ENCODE measurements at places on chromosomes 16 and 17.
A peak's percentile ranks its signal among the peaks of the same experiment; 100 is the strongest.

DNA sequence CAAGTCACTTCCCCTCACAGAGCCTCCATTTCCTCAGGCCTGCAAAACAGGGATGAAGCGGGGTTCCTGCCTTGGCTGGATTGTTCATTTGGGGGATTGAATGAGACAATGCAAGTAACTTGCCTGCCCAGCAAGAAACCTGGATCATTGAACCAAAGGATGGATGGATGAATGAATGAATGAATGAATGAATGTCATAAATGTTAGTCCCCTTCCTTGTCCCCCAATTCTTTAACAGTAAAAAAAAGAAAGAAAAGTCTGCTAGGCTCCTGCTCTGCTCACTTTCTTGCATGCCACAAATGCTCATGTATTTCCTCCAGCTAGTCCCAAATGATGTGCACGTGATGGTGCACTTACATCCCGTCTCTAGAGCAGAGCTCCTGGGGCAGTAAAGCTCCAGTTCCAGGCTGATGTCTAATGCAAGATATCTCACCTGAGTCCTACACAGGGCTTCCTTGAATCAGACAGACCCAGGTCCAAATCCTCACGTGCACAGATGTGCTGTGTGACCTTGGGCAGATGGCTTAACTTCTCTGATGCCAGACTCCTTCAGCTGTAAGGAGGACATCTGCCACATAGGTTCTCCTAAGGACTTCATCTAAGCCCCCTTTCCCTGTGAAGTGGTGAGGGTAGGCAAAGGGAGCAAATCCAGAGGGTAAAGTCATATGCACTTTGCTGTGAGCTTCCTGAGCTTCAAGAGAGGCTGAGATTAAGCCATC lies 45.5 kb downstream of the C16orf82 start:
- DNase-seq, result no peak

DNA sequence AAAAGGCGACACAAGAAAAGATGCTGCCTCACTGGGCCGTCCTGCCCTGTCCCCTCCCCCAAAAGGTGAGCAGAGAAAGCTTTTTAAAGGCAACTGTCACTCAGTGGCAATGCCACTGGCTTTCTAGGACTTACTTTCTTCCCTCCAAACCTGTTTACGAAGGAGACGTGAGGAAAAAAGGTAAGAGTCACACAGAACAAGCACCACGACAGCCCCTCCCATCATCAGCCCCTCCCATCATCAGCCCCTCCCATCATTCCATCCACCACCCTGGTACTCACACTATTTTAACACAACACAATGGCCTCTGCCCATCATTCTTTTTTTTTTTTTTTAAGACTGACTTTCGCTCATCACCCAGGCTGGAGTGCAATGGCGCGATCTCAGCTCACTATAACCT lies 77.1 kb downstream of the NXN start:
- DNase-seq, result no peak

- DNase-seq, result peak; percentile 60
Observed at GRCh38 chr17:10646392-10646990, 10.6 kb downstream of the MYH3 start.

DNA sequence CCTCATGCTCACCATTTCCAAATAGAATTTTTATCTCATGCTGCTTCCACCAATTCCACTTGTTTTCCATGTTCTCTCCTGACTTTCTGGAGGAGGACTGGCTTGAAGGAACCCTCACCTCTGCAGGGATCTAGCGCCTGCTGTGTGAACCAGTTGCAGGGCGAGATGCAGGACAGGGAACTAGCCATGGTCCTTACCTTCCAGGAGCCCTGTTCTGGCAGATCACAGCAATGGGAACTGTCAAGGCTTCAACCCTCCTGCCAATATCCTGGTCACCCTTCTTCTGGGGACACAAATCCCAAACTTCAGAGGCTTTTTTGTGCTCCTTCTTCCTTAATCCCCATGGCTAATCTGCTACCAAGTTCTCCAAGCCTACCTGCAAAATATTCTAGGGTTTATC lies 60.4 kb upstream of the MMP2 start:
- no peak for DNase-seq

- no peak for DNase-seq
Observed at GRCh38 chr17:81825841-81826466, 7.1 kb downstream of the MCRIP1 start.

DNA sequence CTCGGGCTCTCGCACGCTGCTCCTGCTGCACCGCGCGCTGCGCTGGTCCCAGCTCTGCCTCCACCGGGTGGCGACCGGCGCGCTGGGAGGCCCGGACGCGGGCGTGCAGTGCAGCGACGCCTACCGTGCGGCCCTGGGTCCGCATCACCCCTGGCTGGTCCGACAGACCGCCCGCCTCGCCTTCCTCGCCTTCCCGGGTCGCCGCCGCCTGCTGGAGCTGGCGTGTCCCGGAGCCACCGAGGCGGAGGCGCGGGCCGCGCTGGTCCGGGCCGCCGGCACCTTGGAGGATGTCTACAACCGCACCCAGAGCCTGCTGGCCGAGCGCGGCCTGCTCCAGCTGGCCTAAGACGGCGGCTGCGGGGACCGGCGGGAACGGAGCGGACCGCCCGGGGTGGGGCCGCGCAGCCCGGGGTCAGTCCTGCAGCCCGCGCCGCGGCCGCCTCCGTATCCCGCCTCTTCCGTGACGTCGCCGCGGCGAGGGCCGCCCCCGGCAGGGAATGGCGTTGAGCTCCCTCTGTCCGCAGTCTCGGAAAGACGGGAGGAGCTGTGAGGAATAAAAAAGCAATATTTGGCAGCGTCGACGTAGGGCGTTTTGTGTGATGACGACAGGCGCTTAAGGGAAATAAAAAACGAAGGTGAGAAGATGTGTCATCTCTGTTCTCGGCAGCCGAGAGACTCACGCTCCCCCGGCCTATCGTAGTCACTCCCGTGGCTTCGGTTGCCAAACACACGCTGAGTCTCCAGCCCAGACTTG lies 1.4 kb downstream of the GLTPD2 start:
- DNase-seq, result peak; percentile 83

GRCh38 chr17:51711581-51711980 lies 446.9 kb downstream of the CA10 start:
- no peak for DNase-seq

DNA sequence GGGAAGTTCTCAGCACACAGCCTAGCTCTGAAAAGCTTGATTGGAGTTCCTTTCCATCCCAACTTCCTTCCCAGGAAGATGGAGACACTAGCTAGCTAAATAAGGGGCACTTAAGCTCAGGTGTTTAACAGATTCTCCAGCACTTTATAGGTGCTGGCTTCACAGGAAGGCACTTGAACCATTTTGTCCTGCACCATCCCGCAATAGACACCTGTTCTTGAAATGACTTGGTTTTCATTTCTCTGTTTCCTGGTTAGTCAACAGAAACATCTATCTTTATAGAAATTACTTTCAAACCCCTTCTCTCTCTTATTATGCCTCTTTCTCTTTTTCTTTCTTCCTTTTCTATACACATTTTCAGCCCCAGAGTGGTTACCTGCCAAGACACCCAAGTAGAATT lies 409.9 kb upstream of the ZFHX3 start:
- no peak for DNase-seq

DNA sequence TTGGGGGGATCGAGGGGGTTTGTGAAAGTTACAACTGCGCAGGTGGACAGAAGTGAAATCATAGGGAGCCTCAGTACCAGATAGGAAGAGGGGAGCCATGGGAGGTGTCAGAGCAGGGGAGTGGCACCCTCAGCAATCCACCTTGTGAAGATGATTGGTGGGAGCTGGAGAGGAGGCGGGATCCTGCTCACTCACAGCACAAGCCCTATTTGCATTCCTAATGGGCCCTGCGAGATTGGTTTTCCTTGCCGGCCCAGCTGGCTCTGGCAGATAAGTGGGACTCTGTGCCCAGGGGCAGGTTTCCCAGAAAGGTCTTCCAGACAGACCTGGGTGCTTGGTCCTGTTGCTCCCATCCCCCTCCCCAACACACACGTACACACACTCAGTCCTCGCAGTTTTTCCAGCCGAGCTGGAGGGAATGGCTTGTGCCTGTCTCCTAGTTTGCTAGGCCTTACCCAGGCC lies 9.4 kb downstream of the WNT3 start:
- DNase-seq, result no peak

DNA sequence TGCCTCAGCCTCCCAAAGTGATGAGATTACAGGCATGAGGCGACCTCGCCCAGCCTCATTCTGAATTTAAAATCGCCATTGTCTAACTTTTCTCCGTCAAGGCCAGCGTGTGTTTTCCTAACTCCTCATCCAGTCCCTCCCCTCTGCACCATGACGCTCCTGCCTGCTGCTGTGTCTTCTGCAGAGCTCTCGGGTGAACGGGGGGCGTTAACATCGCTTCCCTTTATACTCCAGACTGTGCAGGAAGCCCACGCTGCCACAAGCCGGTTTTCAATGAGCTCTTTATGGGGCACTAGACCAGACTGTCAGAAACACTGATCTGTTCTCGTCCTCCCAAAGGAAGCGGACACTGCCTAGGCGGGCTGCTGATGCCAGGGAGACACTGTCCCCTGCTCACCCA lies 13.2 kb downstream of the AANAT start:
- DNase-seq, result no peak
